ENCODE measurements at places on chromosomes 12 and 14.

GRCh38 chr12:57470970-57471656 lies 8.6 kb downstream of the ARHGAP9 start:
- DNase-seq, result no peak

- no peak for DNase-seq
Measured at GRCh38 chr14:33646692-33647260, 304.1 kb downstream of the EGLN3 start.

- DNase-seq, result no peak
Measured at GRCh38 chr14:61539631-61540030, 155.7 kb upstream of the HIF1A start.

DNA sequence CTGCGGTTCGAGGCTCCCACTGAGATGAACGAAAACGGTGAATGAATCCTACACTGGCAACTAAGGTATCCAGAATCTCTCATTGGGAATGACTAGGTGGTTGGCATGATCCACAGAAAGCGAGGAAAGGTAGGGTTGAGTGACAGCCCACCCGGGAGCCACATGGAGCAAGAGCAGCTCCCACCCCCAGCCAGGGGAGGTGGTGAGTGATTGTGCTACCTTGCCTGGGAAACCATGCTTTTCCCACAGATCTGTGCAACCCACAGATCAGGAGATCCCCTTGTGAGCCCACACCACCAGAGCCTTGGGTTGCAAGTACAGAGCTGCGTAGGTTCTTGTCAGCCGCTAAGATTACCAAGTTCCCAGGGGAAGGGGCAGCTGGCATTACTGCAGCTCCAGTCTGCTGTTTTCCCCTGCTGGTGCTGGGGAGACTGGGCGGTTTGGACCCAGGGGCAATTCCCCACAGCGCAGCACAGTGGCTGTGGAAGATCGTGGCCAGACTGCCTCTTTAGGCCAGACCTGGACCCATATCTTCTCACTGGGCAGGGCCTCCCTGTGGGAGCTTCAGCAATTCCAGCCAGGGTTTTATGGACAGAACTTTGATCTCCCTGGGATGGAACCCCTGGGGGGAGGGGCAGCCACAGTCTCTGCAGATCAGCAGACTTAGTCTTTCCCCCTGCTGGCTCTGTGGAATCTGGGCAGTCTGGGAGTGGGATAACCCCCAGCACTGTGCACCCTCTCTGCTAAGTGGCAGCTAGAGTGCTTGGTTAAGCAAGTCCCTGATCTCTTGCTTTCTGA lies 44.6 kb upstream of the PPP4R3A start:
- no peak for DNase-seq

DNA sequence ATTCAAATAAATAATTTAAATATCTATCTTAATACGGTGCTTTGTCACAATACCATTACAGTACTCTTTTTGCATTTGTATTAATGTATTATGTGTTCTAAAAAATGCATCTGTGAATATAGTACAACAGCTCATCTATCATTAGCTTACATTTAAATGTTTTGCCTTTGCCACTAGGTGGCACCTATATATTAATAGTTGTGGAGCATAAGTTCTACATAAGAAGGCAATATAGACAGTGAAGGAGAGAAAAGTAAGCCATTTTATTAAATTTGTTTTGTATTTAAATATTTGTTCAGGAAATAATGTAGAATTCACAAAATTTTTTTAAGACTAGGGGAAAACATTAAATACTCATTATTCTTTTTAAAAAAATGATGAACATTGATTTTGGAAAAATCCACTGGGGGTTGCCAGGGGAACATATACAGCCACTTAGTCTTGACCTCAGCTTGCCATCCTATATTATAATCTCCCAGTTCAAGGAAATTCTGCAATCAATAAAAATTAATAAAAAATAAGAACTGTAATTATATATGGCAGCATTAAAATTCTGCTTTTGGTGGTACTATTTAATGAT lies 9.8 kb downstream of the CCER1 start:
- DNase-seq, result no peak

GRCh38 chr12:3308609-3309008 lies 182.4 kb upstream of the PRMT8 start:
- no peak for DNase-seq

GRCh38 chr14:87497301-87497700 lies 495.7 kb downstream of the GALC start:
- DNase-seq, result no peak

All from activated T-helper 1 cell treated with Interleukin-2 at 50 U/mL for 16 hours (primary cell).